ENCODE measurements at places on chromosomes 7 and 10. TPM values are rescaled to one million over a fixed set of nuclear protein-coding genes. Genes with fewer than 3 reads are reported as not detected.

DNA sequence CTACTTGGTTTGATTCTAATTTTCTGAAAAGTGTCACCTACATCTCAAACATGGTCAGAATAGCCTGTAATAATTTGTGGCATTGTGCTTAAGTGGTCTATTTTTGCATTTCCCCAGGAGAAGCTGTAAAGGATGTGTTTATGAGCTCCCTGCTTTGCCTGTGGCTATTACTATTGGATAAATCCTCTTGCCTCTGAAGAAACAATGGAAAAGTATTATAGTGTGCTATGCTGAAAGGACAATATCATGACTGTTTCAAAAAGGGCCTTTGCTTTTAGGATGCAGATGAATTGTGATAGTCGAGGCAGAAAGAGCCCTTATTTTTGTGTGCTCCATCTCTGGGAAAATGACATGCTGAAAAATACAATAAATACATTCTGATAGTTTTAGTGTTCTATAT lies 94.1 kb upstream of the ARMC3 start:
- no peak for DNase-seq
- no peak overlapping the region for H3K4me3 ChIP-seq
- H3K27ac ChIP-seq, result no peak overlapping the region
- H3K4me1 ChIP-seq, result no peaks in the 10 kb centered on the region
- no peaks in the 10 kb centered on the region for H3K27me3 ChIP-seq

NUB1 gene
- 25.6 TPM for total RNA-seq

DNA sequence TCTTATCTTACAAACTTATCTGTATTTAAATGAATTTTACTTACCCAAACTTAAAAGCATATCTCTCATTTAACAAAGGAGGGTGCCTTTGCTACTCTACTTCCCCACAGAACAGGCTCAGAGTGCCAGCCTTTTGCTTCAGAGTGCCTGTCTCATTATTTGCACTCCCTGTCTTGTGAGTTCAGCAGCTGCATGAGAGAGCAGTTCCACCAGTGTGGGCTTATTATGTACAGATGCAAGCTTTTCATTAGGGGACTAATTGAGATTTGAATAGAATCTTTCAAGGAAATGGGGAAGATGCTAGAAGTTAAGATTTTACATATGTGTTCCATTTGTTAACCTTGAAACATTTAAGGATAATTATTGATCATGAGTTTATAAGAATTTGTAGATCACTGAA lies 310.2 kb upstream of the LRRN3 start:
- H3K27me3 ChIP-seq, result no peaks in the 10 kb centered on the region
- H3K4me1 ChIP-seq, result no peaks in the 10 kb centered on the region
- H3K36me3 ChIP-seq, result no peaks in the 10 kb centered on the region
- DNase-seq, result no peak

GRCh38 chr7:69632280-69632679 lies 34.0 kb downstream of the AUTS2 start:
- H3K27ac ChIP-seq, result no peak overlapping the region
- no peaks in the 10 kb centered on the region for H3K4me1 ChIP-seq
- no peak overlapping the region for H3K4me3 ChIP-seq
- no peaks in the 10 kb centered on the region for H3K27me3 ChIP-seq
- H3K36me3 ChIP-seq, result no peaks in the 10 kb centered on the region
- no peak for DNase-seq

RBP3 gene
- total RNA-seq, result not detected
